ENCODE measurements at places on chromosomes 3 and 15. TPM values are rescaled to one million over a fixed set of nuclear protein-coding genes. Genes with fewer than 3 reads are reported as not detected.

ABHD5 gene
- 34.1 TPM for total RNA-seq

TRPM1 gene
- total RNA-seq, result not detected

TMEM158 gene
- total RNA-seq, result 1.2 TPM

GRCh38 chr3:195550723-195551122 is 7.6 kb upstream of the PPP1R2 start:
- H3K27me3 ChIP-seq, result no peaks in the 10 kb centered on the region
- no peak for DNase-seq
- H3K4me1 ChIP-seq, result peaks cover 30% of the 10 kb centered on the region
- peak overlapping the region; percentile 39 for H3K27ac ChIP-seq
- no peaks in the 10 kb centered on the region for H3K36me3 ChIP-seq
- H3K4me3 ChIP-seq, result no peak overlapping the region

GRCh38 chr3:61892891-61893290 is 331.5 kb downstream of the PTPRG start:
- no peak overlapping the region for H3K27ac ChIP-seq
- H3K4me3 ChIP-seq, result no peak overlapping the region
- DNase-seq, result no peak
- no peaks in the 10 kb centered on the region for H3K27me3 ChIP-seq
- H3K4me1 ChIP-seq, result peaks cover 28% of the 10 kb centered on the region

DNA sequence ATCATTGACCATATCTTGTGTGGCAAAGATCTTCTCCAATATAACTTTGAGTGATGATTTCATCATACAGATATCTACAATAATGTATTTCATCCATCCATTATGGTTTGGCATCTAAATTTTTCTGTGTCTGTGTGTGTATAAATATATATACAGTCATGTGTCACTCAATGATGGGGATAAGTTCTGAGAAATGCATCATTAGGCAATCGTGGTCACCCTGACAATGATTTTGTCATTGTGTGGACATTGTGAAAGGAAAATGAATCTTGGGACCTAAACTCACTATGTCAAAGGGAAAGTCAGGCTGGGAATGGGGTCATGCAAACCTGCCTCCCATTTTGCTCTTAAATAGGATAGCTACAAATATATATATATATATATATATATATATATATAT is 12.4 kb downstream of the CFAP161 start:
- no peak for DNase-seq
- no peaks in the 10 kb centered on the region for H3K27me3 ChIP-seq
- H3K36me3 ChIP-seq, result no peaks in the 10 kb centered on the region
- no peaks in the 10 kb centered on the region for H3K4me1 ChIP-seq
- no peak overlapping the region for H3K4me3 ChIP-seq
- H3K27ac ChIP-seq, result no peak overlapping the region

A4GNT gene
- total RNA-seq, result not detected

INKA1 gene
- 12.5 TPM for total RNA-seq

SHC4 gene
- 0.25 TPM for total RNA-seq

GRCh38 chr3:170413291-170413690 is 5.4 kb upstream of the CLDN11 start:
- no peak overlapping the region for H3K27ac ChIP-seq
- H3K4me3 ChIP-seq, result no peak overlapping the region
- H3K36me3 ChIP-seq, result no peaks in the 10 kb centered on the region
- peaks cover 6% of the 10 kb centered on the region for H3K4me1 ChIP-seq
- no peaks in the 10 kb centered on the region for H3K27me3 ChIP-seq

- H3K27me3 ChIP-seq, result no peaks in the 10 kb centered on the region
- no peak overlapping the region for H3K27ac ChIP-seq
- DNase-seq, result no peak
- H3K4me1 ChIP-seq, result peaks cover 23% of the 10 kb centered on the region
- no peaks in the 10 kb centered on the region for H3K36me3 ChIP-seq
- H3K4me3 ChIP-seq, result no peak overlapping the region
Observed at GRCh38 chr15:52013151-52013791, 5.7 kb upstream of the MAPK6 start.

SLC12A1 gene
- not detected for total RNA-seq

- H3K4me1 ChIP-seq, result peaks cover 16% of the 10 kb centered on the region
Observed at GRCh38 chr3:20185331-20185678, 701 bp downstream of the SGO1 start.

DNA sequence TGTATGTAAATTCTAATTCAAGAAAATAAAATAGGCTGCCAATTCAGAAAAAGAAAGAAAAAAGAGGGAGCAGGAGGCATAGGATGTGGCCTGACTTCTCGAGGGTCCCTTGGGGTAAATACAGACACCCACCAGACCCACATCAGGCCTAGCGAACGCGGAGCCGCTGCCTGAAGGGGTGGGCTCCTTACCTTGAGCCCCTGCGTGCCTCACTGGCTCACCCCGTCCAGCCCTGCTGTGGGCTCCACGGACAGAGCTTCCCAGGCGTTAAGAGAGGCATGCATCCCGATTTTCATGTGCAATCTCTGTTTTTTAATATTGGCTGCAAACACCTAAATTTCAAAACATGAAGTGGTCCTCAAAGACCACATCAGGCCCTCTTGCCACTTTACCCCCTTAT is 257.8 kb downstream of the PLCL2 start:
- H3K4me3 ChIP-seq, result no peak overlapping the region
- no peaks in the 10 kb centered on the region for H3K4me1 ChIP-seq
- no peaks in the 10 kb centered on the region for H3K27me3 ChIP-seq
- DNase-seq, result no peak

DNA sequence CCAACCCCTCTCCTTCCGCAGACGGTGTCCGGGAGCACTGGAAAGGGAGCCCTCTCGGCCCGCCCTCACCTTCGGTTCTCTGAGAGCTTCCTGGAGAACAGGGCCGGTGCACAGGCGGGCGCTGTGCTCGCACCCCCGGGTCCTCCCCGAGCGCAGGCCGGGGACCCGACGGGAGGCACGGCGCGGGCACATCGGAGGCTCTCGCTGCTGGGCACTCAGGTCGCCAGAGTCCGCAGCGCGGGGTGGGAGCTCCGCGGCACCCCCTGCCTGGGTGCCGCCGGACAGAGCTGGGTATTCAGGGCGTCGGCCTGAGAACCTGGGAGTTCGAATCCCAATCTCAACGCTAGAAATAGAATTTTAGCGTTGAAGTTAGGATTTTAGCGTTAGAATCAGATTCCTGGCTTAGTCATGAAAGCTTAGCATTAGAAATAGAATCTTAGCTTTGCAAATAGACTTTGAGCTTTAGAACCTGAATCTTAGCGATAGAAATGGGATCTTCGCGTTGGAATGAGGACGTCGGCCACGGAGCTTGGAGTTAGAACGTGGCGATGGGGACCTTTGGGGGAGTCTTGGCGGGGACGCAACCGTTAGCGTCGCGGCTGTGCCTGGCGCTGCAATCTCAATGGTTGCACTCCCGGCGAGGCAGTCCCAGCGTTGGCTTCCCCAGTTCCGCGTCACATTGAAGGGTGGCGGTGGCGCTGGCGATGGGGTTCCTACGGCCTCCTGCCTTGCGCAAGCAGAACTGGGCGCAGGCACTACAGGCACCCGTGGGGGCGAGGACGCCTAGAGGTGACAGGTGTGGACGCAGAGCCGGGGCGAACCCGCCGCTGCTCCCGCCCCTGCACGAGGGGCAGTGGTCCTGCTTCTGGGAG is 549 bp downstream of the TRH start:
- peak overlapping the region; percentile 20 for H3K4me3 ChIP-seq
- no peaks in the 10 kb centered on the region for H3K36me3 ChIP-seq

DNA sequence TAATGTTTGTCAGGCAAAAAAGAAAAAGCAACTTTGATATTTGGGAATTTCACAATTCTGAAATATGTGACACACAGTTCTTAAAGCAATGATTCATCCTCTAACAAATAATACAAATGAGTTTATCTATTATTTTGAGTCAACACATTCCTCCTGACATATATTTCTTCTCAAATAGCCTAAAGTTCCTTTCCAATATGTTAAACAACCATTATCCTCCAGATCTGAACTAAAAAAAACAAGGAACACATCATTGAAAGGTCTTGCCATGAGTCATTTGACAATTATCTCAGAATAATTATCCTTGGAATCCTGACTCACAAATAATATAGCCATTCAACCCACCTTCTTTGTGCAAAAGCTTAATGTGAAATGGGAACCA is 208.7 kb upstream of the CDIN1 start:
- H3K36me3 ChIP-seq, result no peaks in the 10 kb centered on the region
- no peak overlapping the region for H3K4me3 ChIP-seq
- DNase-seq, result no peak
- H3K27ac ChIP-seq, result no peak overlapping the region

- H3K27ac ChIP-seq, result no peak overlapping the region
- no peaks in the 10 kb centered on the region for H3K4me1 ChIP-seq
- no peak overlapping the region for H3K4me3 ChIP-seq
- no peaks in the 10 kb centered on the region for H3K27me3 ChIP-seq
Observed at GRCh38 chr3:9279966-9280365, 30.5 kb upstream of the SRGAP3 start.

- no peak overlapping the region for H3K27ac ChIP-seq
- H3K4me3 ChIP-seq, result no peak overlapping the region
- H3K4me1 ChIP-seq, result no peaks in the 10 kb centered on the region
Observed at GRCh38 chr3:10581716-10582115, 76.3 kb upstream of the ATP2B2 start.

SLMAP gene
- total RNA-seq, result 102 TPM

HDC gene
- total RNA-seq, result 0.49 TPM

DNA sequence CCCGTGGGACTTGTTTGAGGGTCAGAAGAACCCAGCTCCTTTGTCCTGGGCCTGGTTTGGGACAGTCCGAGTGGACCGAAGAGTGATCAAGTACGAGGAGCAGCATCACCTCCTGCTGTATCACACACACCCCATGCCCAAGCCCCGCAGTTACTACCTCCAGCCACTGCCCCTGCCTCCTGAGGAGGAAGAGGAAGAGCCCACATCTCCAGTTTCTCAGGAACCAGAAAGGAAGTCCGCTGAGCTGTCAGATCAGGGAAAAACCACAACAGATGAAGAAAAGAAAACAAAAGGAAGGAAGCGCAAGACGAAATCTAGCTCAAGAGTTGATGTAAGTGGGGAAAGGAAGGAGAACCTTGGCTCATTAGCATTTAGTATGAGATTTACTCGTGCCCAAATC is 3.3 kb upstream of the P2RY12 start:
- H3K27ac ChIP-seq, result no peak overlapping the region
- DNase-seq, result no peak
- no peaks in the 10 kb centered on the region for H3K27me3 ChIP-seq
- H3K4me3 ChIP-seq, result no peak overlapping the region
- H3K4me1 ChIP-seq, result no peaks in the 10 kb centered on the region

DNA sequence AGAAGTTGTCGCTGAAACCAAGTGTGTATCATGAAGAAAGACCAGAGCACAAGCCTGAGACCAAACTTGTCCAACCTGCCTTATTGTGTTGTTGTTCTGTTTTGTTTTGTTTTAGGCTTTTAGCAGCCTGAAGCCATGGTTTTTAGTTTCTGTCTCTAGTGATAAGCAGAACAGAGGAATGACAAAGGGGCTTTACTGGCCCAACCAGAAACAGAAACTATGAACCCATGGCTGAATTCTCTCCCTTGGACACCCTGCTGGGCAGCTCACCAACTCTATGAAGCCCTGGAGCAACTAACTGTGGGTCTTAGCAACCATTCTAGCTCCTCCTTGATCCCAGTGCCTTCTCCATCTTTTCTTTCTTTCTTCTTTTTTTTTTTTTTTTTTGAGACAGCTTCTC is 30.3 kb downstream of the HCLS1 start:
- no peaks in the 10 kb centered on the region for H3K4me1 ChIP-seq
- H3K4me3 ChIP-seq, result no peak overlapping the region

GRCh38 chr3:45889337-45889736 is 3.0 kb downstream of the CCR9 start:
- H3K27me3 ChIP-seq, result no peaks in the 10 kb centered on the region
- no peak for DNase-seq
- H3K36me3 ChIP-seq, result no peaks in the 10 kb centered on the region

DNA sequence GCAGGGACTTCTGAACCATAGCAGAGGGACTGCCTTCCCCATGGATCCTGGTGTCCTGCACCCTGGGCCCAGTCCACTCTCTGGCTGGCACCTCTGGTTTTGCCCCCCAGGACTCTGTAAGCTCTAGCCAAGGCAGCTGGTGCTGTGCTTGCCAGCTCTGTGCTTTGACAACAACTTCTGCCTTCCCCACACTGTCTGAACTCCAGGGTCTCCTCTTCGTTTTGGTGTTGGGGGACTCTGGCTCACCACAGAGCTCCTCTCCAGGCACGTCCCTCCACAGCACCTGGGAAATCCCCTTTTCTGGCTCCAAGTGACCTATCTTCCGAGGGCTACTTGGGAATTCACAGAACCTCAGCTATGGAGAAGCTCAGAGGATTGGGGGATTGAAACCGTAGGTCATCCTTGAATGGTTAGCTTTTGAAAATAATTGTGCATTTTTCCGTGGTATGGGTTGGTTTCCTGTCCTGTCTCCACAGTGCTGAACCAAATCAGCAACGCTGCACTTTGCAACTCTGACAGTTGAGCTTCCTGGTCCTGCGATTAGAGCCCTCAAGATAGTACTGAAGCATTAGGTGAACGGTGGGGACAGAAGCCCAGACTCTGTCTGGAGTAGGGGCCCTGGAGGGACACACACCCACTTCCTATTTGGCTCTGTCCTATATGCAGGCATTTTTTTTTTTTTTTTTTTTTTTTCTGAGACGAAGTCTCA is 152.4 kb downstream of the APBA2 start:
- no peak overlapping the region for H3K4me3 ChIP-seq
- H3K4me1 ChIP-seq, result no peaks in the 10 kb centered on the region
- H3K27ac ChIP-seq, result no peak overlapping the region
- no peak for DNase-seq

DNA sequence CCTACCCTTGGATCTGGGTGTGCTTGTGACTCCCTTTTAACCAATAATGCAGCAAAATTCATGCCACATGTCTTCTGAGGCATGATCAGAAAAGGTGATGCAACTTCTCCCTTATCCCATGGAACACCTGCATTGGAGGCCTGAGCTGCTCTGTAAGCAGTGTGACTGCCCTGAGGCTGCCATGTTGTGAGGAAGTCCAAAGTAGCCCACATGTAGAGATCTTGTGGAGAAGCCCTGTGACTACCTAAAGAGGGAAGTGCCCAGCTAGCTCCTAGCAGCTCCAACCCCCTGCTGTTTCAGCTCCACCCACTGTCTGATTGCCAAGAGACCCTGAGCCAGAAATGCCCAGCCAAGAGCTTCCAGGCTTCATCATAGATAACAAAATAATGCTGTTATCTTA is 6.4 kb upstream of the NR1D2 start:
- DNase-seq, result no peak
- H3K27ac ChIP-seq, result no peak overlapping the region
- H3K27me3 ChIP-seq, result no peaks in the 10 kb centered on the region
- H3K36me3 ChIP-seq, result no peaks in the 10 kb centered on the region

- H3K36me3 ChIP-seq, result peaks cover 7% of the 10 kb centered on the region
- no peaks in the 10 kb centered on the region for H3K4me1 ChIP-seq
- no peaks in the 10 kb centered on the region for H3K27me3 ChIP-seq
- no peak overlapping the region for H3K27ac ChIP-seq
Observed at GRCh38 chr15:66783725-66784124, 81.7 kb downstream of the SMAD6 start.

DNA sequence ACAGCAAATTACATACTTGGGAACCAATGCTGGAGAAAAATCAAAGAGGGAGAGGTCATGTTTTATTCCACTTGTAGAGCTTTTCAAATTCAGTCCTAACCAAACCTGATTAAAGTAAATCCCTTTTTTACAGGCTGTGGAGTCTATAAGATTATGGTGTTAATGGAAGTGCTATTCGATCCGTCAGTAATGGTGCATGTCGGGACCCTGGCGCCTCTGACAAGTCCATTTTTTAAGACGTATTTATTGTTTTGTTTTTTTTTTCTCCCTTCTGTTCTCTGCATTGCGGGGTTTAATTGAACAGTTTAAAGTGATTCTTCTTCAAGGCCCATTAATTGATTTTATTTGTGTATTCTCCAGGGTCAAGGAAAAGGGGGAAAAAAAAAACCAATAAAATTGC is 725.9 kb downstream of the TUSC7 start:
- no peaks in the 10 kb centered on the region for H3K27me3 ChIP-seq
- DNase-seq, result no peak
- H3K4me3 ChIP-seq, result no peak overlapping the region
- no peaks in the 10 kb centered on the region for H3K36me3 ChIP-seq
- H3K4me1 ChIP-seq, result no peaks in the 10 kb centered on the region
- no peak overlapping the region for H3K27ac ChIP-seq

Data from vagina (tissue), 2 donors.